ENCODE measurements at places on chromosomes 11 and 22.

DNA sequence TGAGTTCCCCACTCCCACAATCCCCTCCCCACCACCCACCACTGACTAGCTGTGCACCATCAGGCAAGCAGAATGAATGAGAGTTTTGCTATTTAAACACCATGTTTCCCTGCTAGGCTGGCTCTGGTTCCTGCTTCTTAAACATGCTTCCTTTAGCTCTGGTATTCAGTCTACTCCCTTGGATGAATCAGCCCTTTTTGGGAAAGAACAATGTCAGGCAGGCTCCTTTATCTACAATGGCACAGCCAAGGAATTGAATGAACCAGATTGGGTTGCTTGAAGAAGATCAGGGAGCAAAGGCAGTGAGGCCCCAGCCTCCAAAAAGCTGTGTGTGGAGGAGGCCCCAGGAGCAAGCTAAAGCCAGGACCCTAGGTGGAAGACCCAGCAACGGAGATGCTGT is 92.9 kb upstream of the ISX start:
- DNase-seq = no peak

DNA sequence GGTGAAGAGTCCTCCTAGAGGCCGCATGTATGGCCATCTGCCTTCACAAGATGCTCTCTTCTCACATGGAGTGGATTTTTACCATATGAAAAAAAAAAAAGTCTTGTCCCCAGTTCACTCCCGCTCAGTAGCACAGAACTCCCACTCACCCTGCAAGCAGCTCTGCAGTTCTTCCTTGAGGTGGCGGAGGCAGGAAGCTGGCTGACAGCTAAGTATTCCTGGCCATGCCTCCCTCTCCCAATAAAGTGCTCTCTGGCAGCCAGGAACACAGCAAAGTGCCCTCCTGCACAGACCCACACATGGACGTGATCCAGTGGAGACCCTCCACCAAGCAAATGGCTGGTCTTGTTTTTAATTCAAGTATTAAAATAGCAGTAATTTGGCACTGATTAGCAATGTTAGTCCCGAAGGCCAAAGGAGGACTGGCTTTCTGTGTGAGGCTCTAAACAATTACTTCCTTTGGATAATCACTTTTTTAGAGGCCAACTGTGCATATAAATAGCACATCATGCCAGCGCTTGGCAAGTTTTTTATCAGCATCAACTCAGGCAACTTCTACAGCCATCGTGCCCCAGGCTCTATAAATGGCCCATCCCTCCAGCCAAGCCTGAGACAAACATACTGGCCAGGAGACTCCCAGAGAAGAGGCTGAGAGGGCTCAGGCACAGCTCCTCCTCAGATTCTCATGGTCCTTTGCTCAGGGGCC is 413.6 kb downstream of the OPCML start:
- DNase-seq = no peak

DNA sequence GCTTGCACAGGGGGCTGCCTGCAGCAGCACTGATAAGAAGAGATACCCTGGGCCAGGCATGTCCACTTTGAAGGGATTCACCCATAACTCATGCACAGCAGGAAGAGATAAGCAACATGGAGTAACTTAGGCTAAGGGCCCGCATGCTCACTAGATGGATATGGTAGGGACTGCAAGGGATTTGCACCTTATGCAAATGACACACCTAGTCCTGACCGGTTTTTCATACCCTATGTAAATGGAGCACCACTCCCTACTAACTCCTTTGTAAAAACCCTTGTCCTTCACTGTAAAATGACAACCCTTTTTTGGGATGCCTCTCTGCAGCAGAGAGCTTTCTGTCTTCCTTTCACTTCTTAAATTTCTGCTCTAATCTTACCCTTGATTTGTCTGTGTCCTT is 658.9 kb upstream of the CCDC179 start:
- DNase-seq = no peak

GRCh38 chr22:36206255-36206654 is 4.6 kb upstream of the APOL4 start:
- DNase-seq = no peak

GRCh38 chr11:26830218-26830617 is 108.4 kb upstream of the SLC5A12 start:
- DNase-seq = no peak

- DNase-seq = no peak
Measured at GRCh38 chr22:43203471-43203981, 16.6 kb upstream of the TTLL12 start.

- DNase-seq = no peak
Measured at GRCh38 chr11:77147668-77148321, 19.7 kb downstream of the MYO7A start.

- DNase-seq = no peak
Measured at GRCh38 chr11:33994937-33995336, 56.6 kb upstream of the CAPRIN1 start.

DNA sequence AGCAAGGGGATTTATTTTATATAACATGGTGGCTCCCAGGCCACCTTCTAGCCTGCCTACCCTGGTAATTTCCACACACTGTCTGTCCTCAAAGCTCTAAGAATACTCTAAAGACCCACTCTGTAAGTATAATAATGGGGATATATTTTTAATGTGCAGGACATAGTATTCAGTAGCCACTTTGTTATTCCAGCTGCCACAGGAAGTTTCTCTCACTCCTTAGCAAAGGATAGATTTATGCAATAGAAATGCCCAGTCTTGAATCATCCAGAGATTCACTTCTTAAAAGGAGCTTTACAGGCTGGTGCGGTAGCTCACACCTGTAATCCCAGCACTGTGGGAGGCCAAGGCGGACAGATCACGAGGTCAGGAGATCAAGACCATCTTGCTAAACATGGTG is 68.4 kb upstream of the LDLRAD3 start:
- DNase-seq = no peak

- DNase-seq = no peak
Measured at GRCh38 chr11:110077346-110077745, 15.8 kb upstream of the ZC3H12C start.

- no peak for DNase-seq
Measured at GRCh38 chr11:111335549-111335948, 37.2 kb downstream of the POU2AF3 start.

- DNase-seq = no peak
Measured at GRCh38 chr11:71065841-71066240, 186.5 kb downstream of the SHANK2 start.

GRCh38 chr11:29153078-29153477 is 863.8 kb downstream of the KCNA4 start:
- DNase-seq = no peak

DNA sequence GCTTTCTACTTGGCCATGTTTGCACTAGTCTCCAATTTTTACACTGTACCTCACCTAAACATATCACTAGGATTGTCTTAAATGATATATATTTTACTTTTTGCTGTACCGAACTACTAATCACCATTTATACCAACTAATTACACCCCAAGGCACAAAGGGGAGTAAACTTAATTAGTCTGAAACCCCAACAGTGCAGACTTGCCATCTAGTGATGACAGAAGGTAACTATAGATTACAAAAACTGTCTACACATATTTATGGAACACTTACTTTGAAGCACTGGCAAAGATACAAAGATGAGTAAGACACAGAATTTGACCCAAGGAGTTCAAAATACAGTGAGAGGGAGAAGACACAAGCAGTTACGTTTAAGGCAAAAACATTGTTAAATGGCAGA is 139.7 kb downstream of the CNTN5 start:
- DNase-seq = no peak

DNA sequence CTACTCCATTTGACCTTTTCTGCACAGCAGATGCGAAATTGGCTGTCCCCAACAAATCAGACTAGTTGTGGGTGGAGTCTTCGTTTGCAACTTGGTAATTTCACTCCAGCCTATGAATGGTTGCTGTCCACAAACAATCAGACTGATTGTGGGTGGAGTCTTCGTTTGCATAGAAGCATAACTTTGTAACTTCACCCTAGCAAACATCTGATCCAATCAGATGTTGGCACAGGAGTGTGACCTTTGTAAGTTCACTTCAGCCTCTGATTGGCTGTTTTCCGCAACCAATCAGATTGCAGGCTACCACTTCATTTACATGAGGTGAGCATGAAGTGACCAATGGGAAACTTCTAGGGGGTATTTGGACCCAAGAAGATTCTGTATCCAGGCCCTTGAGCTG is 16.3 kb upstream of the CABP2 start:
- DNase-seq = no peak

GRCh38 chr22:49521787-49522224 is 305.9 kb downstream of the BRD1 start:
- no peak for DNase-seq

GRCh38 chr11:80944758-80945157 is 1503.9 kb upstream of the TENM4 start:
- DNase-seq = no peak

GRCh38 chr22:47849576-47849975 is 1087.1 kb downstream of the TBC1D22A start:
- DNase-seq = no peak

DNA sequence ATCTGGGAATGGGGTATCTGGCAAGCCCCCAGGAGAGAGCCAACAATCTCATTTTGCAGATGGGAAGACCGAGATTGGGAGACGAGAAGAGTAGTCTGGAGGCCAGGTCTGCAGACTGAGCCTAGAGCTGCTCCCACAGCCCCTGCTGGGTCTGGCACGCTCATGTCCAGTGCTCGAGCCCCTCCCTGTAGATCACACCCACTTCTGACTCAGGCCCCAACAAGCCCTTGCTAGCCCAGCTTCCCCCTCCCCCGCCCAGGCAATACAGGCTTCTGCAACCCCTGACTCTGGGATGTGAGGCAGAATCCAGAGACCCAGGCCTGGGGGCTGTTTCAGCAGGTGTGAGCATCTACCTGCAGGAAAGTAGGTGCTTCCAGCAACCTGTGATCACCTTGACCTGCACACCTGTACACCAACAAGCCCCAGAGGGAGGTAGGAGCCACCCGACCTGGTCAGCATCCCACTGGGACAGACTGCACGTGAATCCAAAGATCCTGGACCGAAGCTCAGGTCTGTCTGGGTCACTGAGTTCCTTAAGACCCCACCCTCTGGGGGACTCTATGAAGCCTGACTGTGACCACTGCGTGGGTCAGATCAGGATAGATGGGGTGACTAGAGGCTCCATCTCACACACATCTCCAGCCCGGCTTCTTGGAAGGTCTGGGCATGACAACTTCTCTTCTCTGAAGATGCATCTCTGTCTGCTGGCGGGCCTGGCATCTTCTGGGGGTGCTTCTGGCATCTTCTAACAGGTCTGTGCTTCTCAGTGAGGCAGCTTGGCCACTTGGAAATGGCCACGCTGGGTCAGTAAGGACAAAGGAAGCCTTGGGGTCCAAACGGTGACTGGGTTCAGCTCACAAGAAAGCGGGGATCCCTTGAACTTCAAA is 29.3 kb downstream of the LINC01488 start:
- DNase-seq = no peak

DNA sequence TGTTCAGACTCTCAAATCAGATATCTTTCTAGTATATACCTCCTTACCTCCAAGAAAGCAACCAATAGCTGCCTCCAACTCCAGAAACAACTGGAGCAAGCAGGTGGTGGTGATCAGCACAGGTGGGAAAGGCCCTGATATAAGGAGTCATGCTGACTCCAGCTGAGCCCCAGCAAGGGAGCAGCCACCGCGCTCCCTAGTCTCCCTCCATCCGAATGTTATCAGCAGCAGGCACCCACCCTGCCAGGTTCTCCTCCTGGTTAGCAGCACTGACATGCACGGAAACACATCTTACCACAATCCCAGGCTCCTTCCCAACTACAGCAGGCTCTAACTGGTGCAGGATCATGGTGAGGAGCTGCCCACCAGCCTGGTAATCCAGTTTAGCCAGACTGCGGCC is 18.5 kb upstream of the STK33 start:
- DNase-seq = peak; percentile 65

GRCh38 chr11:76025068-76025467 is 181.2 kb downstream of the WNT11 start:
- DNase-seq = no peak

DNA sequence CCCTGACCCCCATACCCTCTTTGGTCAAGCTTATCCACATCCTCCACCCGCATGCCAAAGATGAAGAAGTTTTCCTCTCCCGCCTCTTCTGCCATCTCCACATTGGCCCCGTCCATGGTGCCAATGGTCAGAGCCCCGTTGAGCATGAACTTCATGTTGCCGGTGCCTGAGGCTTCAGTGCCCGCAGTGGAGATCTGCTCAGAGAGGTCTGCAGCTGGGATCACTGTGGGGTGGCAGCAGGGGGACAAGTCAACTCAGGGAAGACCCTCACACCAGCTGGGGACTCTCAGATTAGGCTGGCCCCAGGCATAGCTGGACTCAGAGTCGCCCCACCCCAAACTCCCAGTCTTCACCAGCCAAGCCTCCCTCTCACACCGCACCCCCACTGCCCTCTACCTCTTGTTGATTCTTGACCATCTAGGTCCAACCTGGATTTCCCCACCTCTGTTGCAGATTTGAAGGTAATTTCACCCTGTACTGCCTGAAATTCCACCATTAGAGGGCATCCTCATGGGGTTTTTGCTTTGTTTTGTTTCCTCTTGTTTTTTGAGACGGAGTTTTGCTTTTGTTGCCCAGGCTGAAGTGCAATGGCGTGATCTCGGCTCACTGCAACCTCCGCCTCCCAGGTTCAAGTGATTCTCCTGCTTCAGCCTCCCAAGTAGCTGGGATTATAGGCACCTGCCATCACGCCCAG is 6.6 kb upstream of the RASGRP2 start:
- DNase-seq = no peak

- DNase-seq = no peak
Measured at GRCh38 chr11:88494848-88495247, 157.3 kb upstream of the CTSC start.

GRCh38 chr11:117564321-117564720 is 232.7 kb downstream of the DSCAML1 start:
- DNase-seq = no peak

DNA sequence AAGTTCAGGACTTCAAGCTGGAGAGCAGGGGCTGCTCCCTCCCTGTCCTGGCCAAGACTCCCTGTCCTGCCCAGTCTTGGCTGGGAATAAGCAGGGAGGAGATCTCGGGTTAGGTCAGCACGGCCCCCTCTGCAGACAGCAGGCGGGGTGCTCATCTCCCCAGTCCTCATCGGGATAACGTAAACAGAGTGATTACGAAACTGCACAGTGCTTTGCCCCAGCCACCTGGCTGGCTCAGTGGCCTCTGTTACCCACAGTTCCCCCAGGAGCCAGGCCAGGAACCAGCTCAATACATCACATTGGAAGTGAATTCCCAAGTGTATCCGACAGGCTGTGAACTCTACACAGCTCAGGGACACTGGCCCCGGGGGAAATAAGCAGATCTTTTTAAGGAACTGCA is 42.7 kb upstream of the KCNJ11 start:
- no peak for DNase-seq

- DNase-seq = no peak
Measured at GRCh38 chr11:13357232-13357631, 79.6 kb downstream of the BMAL1 start.

DNA sequence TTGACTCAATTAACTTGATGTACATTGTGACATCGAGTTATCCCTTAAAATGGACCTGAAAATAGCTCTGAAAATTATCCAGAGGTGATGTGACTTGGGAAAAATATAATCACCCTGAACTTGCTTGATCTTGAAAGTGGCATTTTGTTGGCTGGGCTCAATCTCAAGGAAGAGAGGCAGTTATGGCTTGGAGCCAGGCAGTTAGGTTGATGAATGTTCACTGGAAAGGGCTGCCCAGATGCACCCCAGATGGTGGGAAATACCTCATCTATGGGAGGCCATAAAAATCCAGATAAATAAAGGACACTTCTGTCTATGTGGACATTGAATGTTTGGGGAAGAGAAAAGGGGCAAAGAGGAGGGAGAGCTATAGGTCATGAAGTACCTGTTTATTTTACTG is 55.7 kb upstream of the OR5AN1 start:
- no peak for DNase-seq

Data from osteocyte (in vitro differentiated cells).